ENCODE measurements at places on chromosomes 5 and 9.

GRCh38 chr9:136550439-136551289, 4.8 kb upstream of the NOTCH1 start:
- DNase-seq = no peak

GRCh38 chr5:36529142-36529541, 77.3 kb upstream of the SLC1A3 start:
- no peak for DNase-seq

DNA sequence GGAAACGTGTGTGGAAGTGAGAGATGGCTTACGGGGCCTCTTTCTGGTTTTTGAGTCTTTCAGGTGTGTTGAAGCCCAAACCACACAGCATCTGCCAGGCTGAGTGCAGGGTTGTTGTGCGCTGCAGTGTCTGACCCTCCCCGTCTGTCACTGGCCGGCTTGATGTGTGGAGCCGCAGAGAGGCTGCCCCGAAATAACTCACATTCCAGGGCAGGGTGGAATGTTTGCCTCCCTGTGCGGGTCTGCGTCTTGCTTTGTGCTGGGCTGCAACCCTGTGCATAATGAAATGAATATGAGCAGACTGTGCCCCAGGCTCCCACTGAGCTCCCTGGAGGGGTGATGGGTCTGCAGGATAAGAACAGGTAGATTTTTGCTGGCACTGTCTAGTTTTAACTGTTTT, 9.9 kb upstream of the PLEKHG4B start:
- DNase-seq = peak; percentile 80

DNA sequence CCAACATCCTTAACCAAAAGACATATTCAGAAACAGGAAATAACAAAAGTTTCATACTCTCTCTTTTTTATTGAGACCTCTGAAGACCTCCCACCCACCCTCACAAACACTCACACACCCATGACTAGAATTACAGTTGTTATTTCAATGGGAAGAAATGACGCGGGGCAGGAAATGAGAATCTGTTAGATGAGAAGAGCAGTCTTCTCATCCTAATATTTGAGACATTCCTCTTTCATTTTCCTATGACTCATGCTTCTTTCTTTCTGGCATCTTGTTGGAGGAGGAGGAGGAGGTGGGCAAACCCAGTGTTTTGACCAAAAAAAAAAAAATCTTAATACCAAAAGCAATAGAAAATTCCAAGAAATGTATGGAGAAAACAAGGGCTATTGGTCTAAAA, 179.5 kb upstream of the TARS1 start:
- DNase-seq = peak; percentile 82

DNA sequence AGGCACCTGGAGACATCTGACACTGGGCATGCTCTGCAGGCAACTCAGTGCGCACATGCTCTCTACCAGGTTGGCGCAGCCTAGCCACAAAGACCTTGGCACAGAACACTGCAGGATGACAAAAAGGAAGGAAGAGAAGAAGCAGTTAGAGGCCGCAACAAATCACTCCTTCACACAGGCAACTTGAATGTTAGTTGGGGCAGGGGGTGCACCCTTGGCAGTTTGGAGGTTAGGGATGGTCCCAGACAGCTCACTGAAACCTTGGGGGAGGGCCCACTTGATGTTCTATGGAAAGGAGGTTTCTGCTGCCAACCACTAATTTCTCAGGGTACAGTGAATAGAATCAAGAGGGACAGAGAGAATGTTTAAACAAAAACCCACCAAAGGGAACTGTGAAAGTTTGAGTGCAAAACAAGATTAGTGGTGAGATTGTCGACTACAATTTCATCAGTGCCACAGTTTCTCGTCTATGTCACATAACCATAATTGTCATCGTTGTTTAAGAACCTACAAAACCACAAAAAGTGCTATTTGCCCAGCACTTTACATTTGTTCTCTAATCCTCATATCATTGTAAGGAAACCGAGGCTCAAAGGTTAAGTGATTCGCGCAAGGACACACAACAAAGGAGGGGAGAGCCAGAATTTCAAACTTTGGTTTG, 48.7 kb downstream of the FBXW11 start:
- DNase-seq = no peak

DNA sequence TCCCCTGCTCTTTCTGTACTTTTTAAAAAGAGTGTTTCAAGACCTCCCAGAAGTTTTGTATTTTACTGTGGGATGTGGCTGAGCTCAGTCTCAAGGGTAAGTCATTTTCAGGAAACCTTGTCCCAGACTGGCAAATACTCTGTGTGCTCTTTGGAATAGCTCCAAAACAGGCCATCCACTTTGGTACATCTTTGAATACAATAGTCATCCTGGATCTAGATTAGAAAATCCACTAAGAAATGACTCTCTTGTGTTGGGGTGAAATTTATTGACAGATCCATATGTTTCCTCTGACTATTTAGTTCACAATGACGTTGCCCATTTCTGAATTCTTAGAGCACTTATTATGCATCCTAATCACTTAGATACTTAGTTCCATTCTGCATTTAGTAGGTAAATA, 95.2 kb downstream of the PLCXD3 start:
- DNase-seq = peak; percentile 49

DNA sequence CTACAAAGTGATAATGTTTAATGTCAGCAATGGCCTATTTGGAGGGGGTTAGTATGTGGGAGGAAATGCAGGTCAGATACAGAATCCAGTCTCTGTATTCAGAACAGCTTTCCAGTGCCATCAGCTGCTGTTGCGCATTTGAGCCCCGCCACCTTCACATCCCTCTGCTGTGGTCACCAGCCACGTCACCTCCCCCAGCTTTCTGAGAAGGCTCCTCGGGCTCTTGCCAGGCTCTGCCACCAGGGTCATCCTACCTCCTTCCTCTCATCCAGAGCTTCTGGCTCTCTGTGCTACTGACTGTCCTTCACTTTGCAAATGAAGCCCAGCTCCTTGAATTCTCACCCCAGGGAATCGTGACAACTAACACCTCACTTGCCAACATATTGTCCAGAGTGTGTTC, 138.8 kb downstream of the PIK3R1 start:
- no peak for DNase-seq

- no peak for DNase-seq
Observed at GRCh38 chr9:137062384-137062783, 8.0 kb downstream of the SAPCD2 start.

GRCh38 chr5:136007271-136007670, 21.5 kb upstream of the TGFBI start:
- no peak for DNase-seq

GRCh38 chr9:112097712-112098688, 77.1 kb downstream of the SUSD1 start:
- DNase-seq = peak; percentile 81

- peak; percentile 2 for DNase-seq
Observed at GRCh38 chr5:101535626-101536025, 632.5 kb upstream of the ST8SIA4 start.

DNA sequence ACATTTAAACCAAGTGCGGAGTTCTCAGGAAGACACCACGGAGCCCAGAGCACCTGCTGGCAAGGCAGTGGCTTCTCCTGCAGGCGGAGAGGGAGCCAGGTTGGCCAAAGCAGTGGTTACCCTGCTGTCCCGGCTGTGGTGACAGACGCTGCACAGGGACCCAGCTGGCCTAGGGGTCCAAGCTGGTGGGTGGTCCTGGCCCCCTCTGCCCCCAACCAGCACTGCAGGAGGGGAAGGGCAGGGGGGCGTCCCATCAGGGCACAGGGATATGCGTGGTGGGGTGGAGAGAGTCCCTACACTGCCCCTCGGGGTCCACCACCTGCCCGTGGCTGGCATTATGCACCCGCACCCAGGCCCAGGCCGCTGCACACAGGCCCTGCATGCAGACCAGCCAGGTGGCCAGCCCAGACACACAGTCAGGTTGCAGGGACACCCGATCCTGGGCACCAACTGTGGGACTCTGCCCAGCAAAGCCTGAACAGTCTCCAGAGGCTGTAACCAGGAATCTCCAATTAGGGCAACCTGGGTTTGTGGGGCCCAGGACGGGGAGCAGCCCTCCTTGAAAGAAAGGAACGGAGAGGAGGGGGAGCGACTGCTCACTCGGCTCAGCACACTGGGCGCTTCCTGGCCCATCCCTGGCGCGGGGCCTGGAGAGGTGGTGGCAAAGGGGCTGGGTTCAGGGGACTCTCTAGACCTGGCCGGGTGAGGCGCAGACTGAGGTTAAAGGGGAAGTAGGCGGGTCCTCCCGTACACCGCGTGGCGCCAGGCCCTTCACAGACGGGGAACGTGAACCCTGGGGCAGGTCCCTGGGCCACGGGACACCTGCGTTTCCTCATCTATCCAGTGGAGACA, 46.3 kb downstream of the NACC2 start:
- DNase-seq = no peak

DNA sequence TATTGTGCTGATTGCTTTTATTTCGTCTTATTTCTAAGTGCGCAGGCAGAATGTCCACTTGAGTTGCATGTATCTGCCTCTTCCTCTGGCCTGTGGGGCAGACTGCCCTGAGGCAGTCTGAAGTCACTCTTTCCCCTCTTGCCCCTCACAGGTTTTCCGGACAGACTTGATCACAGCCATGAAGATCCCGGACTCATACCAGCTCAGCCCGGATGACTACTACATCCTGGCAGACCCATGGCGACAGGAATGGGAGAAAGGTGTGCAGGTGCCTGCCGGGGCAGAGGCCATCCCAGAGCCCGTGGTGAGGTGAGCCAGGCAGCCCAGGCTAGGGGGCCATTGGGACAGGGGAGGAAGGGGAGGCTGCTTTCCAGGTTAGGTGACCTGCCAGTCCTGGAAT, 26.4 kb downstream of the JADE2 start:
- DNase-seq = no peak

DNA sequence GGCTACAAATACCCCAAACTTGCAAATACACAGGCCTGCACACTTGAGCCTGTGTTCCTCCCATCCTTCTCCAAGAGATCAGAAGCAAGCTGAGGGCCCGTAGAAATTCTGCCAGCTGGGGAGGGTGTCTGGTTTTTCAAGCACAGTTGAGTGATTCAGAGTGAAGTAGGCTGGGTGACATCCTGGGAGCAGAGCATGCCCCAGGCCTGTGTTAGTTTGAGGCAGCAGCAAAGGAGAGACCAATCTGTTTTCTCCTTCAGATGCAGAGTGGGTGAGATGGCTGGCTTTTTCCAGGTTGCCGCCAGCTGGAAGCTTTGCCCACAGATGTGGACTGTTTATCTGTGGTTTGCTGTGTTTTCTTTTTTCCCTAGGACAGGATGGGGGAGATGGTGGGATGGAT, 63.1 kb downstream of the RCL1 start:
- DNase-seq = peak; percentile 80

DNA sequence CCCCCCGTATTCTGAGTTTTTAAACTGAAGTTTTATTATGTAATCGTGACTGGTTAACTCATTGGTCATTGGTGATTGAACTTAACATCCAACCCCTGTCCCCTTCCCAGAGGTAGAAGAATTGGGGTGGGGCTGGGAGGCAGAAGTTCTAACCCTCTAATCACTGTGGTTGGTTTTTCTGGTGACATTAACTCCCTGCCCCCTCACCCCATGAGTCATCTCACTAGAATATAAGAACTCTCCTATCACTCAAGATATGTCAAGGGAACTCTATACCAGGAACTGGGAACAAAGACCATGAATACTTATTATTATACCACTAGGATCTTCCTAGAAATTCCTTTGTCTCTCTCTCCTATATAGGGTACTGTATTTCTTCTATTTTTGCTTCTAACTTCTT, 52.3 kb upstream of the CAVIN4 start:
- no peak for DNase-seq

DNA sequence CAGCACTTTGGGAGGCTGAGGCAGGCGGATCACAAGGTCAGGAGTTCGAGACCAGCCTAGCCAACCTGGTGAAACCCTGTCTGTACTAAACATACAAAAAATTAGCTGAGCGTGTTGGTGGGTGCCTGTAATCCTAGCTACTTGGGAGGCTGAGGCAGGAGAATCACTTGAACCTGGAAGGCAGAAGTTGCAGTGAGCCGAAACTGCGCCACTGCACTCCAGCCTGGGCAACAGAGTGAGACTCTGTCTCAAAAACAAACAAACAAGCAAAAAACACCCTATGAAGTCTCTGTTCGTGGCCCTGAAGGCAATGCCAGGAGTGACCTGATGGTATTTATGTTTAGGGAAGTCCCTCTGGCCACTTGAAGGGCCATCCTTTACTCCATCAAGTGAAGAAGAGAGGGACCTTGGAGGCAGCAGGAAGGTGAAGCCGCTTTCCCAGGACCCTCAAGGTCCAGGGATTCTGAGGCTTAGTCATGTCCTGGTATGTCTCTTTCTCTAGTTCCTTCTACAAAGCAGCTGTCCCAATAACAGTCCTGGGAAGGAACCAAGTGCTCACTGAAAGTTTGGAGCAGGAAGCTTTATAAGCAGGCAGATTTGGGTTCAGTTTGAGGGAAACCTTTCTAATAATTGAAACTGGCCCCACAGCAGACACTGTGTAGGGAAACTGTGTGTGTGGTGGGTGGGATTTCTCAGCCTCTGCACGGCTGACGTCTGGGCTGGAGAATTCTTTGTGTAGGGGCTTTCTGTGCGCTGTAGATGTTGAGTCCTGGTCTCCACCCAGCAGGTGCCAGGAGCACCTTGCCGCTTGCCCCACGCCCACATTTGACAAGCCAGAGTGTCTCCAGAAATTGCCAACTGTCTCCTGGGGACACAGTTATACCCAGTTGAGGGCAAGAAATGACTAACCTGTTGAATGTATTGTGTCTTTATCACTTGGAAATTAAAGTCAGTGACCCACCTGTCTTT, 12.5 kb downstream of the PHF2 start:
- DNase-seq = peak; percentile 32

GRCh38 chr9:129436751-129437625, 183.9 kb downstream of the C9orf50 start:
- peak; percentile 50 for DNase-seq

GRCh38 chr5:159185773-159186172, 23.6 kb downstream of the RNF145 start:
- DNase-seq = no peak

- peak; percentile 39 for DNase-seq
Observed at GRCh38 chr5:43523662-43524072, 8.7 kb upstream of the C5orf34 start.

GRCh38 chr5:135492319-135492626, 40.1 kb upstream of the TIFAB start:
- DNase-seq = no peak

DNA sequence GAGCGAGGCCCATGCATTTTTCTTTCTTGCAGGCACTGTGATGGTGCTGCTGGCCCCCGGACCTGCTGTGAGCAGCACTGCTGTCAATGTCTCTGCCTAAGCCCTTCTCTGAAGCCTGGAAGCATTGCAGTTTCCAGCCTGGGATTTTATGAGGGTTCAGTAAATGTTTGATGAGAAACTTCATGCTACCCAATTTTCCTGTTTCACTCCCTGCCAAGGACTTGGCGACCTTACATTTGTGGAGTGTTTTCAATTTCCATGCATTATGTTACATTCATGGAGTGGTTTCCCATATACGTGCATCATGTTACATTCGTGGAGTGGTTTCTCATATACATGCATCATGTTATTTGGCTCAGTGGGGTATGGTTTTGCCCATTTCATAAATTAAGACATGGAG, 90.7 kb upstream of the PTCH1 start:
- no peak for DNase-seq

GRCh38 chr9:91162311-91162710, 199.4 kb downstream of the AUH start:
- peak; percentile 76 for DNase-seq

DNA sequence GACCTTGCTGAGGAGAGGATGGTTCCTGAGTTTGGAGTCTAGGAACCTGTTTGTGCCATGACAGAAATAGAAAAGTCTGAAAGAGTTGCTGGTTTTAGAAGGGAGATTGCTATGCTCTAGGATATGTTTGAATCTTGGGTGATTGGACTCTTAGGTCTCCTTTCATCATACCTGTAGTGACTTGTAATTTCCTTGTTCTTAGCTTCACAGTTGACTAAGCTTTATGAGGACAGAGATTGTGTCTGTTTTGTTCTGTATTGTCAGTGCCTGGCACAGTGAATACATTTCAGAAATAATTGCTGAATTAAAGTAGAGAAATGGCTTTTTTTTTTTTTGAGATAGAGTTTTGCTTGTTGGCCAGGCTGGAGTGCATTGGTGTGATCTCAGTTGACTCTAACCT, 31.5 kb downstream of the GAPVD1 start:
- DNase-seq = no peak

Measured in fibroblast of lung (primary cell).